ENCODE measurements at places on chromosomes 1 and 21.

DNA sequence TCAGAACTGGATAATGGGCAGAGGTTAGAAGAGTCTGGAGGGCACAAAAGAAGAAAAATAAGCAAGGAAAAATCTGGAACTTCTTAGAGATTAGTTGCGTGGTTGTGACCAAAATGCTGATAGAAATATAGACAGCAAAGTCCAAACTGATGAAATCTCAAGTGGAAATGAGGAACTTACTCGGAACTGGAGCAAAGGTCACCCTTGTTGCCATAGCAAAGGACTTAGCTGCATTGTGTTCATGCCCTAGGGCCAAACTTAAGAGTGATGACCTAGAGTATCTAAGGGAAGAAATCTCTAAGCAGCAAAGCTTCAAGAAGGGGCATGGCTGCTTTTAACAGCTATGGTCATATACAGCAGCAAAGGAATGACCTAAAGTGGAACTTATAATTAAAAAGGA is 180.0 kb downstream of the TTLL7 start:
- DNase-seq = peak; percentile 23

GRCh38 chr1:87400813-87401212 is 72.1 kb downstream of the LMO4 start:
- peak; percentile 79 for DNase-seq

GRCh38 chr21:42685036-42685435 is 31.6 kb downstream of the PDE9A start:
- DNase-seq = no peak

GRCh38 chr1:71649608-71650007 is 568.8 kb upstream of the ZRANB2 start:
- DNase-seq = no peak

DNA sequence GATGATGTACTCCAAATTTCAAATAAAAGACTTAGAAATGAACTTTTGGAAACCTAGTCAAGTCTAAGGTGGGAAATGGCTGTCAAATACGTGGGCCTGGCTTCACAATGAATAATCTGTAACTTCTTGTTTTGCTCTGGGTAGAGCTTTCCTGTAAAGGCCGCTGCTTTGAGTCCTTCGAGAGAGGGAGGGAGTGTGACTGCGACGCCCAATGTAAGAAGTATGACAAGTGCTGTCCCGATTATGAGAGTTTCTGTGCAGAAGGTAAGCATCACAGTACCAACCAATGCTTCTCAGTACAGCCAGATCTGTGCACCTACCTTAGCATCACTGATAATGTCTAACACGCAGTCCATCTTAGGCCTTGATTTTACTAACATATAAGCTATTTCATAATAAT is 73.6 kb downstream of the TPR start:
- no peak for DNase-seq

Data from erythroblast (primary cell).